ENCODE measurements at places on chromosomes 3 and 15.

DNA sequence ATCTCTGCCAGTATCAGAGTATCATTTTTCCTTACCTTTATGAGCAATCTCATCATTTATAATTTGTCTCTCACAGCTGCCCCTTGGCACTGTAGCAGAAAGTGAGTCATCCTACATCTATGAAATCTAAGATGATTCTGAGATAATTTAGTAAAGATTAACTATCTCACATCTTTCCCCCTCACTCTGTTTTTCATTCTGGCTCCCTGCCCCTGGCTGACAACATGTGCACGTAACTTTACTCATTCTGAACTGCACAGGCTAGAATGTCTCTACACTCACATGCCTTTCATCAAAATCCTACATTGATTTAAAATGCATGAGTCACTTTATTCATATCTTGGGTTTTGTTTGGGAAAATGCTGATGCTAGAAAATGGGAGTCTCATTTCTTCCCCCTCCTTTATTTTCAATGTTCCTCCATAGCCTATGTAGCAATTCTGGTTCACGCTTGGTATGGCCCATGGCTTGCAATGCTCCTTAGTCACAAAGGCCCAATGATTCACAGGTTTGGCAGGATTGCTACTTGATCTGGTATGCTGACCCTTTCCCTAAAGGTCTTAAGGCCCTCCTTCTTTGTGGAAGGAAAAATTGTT lies 838.5 kb downstream of the TUSC7 start:
- DNase-seq = no peak

- DNase-seq = no peak
These were observed 521.0 kb upstream of the MDFIC2 start for GRCh38 chr3:70833239-70833960.

- no peak for DNase-seq
These were observed 28.9 kb upstream of the KCNMB3 start for GRCh38 chr3:179279837-179280236.

DNA sequence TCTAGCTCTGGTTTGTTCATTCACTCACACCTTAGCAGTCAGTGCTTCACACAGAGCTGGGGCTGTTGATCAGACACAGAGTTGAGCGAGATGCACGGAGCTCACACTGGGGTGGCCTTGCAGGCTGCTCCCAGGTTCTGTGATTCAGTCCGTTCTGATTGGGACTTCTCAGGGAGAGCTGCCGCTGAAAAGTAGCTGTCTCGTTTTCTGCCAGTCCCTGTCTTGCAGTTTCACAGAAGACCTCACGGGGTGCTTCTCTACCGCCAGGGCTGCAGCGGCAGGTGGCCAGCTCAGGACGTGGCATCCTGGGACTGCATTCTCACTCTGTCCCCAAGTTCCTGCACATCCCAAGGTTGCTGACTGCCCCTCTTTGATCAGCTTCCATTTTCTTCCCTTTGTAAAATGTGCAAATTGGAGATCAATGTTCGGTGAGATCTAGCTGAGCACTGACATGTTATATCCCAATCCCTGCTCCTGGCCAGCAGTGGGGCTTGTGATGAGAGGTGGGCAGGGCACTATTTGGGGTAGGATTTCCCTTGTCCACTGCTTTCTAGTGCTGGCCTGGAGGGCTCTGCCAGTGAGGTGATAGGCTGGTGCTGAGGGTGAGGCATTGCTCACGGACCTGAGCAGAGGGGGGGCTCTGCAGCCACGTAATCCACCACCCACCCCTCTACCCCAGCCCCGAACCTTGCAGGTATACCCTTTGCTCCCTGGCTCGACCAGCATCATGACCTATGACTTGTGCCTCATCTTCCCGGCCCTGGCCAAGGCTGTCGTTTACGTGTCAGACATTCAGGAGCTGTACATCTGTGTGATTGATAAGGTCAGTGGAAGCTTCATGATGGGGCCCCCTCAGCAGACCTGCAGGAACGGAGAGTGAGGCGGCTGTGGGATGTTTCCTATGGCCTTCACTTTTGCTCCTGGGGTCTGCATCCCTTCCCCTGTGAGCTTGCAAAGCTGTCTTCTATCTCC lies 5.3 kb upstream of the TXNRD3 start:
- no peak for DNase-seq

- no peak for DNase-seq
These were observed 10.4 kb downstream of the TMEM41A start for GRCh38 chr3:185488465-185488864.
